ENCODE measurements at places on chromosomes 4 and X.

DNA sequence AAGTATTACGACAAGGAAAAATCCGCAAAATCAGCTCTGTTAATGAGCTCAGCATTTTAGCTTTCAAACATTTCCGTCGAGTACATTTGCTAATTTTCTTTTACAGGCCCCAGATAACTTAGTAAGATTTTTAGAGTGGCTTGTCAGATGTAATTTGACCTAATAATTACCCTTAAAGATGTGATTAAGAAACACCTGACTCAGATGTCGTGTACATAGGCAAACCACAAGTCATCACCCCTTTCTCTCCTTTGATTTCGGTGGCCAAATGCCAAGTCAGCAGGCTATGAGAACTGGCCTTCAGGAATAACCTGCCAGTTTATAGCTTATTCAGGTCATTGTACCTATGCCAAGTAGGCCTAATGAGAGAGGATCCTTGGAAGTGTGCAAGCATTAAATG is 369.6 kb downstream of the PCDH7 start:
- DNase-seq = no peak

DNA sequence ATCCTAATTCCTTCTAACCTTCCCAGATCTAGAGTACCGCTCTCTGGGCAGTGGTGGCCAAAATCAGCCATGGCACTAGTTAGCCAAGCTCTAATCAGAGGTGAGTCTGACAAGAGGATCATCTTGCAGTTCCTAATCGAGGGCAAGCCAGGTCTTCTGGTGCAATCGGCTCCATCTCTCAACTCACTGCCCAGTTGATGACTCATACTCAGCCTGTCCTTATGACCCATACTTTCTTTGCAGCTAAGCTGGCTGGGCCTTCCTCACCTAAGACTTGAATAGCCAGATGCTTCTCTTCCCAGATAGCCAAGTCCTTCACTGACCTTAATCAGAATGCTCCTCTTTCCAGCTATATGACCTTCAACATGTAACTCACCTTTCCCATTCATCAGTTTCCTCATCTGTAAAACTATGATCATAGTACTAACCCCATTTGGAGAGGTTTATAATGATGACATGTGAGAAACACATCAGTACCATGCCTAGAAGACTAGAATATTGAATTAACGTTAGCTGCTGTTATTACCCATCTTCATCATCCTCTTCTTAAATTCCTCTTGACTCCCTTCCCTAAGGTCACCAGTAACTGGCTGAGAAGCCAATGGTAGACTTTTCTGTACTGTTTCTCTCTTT is 57.1 kb downstream of the RELL1 start:
- no peak for DNase-seq

DNA sequence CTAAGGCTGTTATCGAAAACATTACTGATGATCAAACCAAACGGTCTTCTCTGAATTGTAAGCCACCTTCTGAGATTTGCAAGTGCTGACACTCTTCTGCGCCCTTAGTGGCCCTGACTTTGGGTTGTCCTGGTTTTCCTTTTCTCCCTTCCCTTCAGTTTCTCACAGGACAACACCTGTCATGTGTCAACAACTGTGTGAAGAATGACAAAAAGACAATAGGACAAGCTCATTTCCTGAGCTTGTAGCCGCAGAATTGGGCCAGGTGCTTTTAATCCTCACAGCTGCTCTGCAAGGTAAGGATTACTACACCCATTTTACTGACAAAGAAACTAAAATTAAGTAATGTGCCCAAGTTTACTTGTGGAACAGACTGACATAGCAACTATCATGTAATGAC is 44.9 kb upstream of the TXK start:
- DNase-seq = no peak

DNA sequence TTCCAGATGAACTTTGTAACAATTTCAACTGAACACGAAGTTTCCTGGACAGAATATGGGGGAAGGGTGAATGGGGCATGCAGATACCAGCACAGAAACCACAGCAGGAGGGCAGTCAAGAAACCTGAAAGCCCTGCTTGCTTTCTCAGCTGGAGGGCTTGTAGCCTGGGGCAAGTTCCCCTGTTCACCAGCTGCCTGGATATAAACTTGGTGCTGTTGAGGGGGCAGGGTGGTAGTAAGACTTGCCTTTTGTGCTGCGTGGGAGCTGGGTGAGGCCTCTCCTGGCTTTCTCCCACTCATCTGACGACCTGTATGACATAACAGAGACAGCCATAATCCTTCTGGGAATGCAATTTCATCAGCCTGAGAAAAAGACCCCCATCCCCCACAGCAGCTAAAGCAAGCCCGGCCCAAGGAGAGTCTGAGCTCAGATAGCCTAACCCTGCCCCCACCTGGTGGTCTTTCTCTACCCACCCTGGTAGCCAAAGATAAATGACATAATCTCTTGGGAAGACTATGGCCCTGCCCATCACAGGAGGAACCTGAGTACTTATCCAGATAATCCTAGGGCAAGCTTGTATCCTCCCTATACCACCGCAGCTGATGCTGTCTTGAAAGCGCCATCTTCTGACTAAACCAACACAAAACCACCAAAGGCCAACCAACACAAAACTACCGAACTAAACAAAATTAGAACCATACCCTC is 234.3 kb downstream of the LAS1L start:
- no peak for DNase-seq

GRCh38 chr4:161260819-161261218 is 903.0 kb downstream of the FSTL5 start:
- DNase-seq = no peak

GRCh38 chrX:136157187-136157586 is 9.9 kb downstream of the FHL1 start:
- no peak for DNase-seq

GRCh38 chrX:127389900-127390299 is 570.4 kb downstream of the PRR32 start:
- DNase-seq = no peak

DNA sequence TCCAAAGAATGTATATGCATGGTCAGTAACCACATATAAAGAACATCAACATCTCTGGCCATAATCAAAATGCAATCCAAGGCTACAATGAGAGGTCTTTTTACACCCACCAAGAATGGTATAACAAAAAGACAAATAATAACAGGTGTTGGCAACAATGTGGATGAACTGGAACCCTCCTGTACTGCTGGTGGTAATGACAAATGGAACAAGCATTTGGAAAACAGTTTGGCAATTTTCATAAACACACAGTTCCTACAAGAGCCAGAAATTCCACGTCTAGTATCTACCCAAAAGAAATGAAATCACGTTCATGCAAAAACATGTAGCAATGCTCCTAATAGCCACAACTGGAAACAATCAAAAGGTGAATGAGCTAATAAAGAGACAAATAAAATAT is 11.7 kb downstream of the UGT2B4 start:
- no peak for DNase-seq

DNA sequence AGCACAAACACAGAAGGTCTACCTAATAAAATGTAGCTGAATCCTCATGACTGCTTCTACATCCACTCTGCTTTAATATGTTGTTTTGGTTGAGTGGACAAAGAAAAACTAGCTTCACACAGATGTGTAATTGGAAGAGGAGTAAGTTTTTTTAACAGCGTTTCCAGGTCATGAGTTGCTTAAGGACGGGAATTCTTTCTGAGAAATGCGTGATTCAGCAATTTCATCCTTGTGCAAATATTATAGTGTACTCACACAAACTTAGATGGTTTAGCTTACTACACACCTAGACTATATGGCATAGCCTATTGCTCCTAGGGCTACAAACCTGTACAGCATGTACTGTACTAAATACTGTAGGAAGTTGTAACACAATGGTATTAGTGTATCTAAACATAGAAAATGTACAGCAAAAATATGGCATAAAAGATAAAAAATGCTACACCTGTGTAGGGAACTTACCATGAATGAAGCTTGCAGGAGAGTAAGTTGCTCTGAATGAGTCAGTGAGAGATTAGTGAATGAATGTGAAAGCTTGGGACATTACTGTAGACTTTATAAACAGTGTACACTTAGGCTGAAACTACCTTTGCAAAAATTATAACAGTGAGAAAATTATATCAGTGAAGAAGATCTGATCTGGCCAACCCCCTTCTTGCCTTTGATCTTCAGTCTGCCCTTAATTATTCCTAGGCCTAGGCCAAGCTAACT is 70.8 kb upstream of the IL15 start:
- DNase-seq = no peak

- DNase-seq = no peak
Measured at GRCh38 chrX:24760363-24761000, 66.8 kb downstream of the POLA1 start.

- DNase-seq = no peak
Measured at GRCh38 chrX:53481816-53482465, 47.8 kb upstream of the HSD17B10 start.

DNA sequence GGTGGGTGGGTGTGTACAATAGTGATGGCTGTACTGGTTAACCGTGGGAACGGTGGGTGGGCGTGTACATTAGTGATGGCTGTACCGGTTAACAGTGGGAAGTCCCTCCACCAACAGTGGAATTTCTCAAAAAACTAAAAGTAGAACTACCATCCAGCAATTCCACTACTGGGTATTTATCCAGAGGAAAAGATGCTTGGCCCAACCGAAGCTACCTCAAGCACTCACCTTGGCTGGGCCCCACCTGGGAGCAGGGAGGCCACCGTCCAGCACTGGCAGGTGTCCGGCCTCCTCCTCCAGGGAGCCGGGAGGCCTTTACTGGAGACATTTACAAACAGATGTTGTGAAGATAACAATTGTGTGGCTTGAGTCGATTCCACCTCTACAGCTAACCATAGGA is 6.0 kb upstream of the MAEA start:
- no peak for DNase-seq

DNA sequence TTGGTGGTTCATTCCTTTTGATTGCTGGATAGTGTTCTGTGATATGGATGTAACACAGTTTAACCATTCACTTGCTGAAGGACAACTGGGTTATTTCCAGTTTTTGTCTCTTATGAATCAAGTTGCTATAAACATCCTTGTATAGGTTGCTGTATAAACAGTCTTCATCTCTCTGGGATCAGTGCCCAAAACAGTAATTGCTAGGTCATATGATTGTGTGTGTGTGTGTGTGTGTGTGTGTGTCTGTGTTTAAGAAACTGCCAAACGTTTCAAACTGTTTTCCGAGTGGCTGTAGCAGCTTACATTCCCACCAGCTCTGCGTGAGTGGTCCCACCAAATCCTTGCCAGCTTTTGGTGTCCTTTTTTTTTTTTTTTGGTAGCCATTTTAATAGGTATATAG is 60.4 kb downstream of the F11 start:
- no peak for DNase-seq

DNA sequence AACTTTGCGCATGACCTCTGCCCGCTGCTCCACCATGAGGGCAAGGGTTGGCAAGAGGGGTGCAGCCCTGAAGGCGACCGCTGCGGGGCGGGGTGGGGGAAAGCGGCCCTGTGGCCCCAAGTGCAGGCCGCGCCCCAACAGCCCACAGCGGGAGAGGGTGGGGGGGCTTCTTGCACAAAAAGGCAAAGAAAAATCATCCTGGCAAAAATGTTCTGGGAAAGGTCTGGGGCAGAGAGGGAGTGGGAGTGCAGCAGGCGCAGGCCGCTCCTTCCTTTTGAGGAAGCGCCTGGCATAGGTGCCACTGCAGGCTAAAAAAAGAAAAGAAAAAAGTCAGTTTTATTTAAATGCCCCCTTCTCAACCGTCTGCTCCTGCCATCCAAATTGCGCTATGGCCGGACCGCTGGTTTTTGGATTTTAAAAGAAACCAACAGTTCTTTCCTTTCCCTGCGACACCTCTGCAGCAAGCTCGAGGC is 1.4 kb downstream of the ARX start:
- no peak for DNase-seq

DNA sequence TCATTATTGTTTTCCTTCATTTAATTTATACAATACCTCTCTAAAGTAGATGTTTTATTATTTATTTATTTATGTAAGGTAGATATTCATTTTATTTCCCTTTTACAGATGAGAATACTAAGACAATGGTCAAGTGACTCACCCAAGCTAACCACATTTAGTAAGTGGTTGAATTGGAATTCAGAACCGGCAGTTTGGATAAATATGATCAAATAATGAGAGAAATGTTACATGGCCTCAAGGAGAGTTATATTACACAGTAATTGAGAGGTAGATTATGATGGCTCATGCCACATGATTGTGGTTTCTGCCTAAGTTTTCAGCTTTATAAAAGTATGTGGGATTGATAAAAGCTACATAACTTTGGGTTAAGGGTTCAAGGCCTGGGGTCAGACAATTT is 239.4 kb upstream of the BOD1L1 start:
- DNase-seq = no peak

DNA sequence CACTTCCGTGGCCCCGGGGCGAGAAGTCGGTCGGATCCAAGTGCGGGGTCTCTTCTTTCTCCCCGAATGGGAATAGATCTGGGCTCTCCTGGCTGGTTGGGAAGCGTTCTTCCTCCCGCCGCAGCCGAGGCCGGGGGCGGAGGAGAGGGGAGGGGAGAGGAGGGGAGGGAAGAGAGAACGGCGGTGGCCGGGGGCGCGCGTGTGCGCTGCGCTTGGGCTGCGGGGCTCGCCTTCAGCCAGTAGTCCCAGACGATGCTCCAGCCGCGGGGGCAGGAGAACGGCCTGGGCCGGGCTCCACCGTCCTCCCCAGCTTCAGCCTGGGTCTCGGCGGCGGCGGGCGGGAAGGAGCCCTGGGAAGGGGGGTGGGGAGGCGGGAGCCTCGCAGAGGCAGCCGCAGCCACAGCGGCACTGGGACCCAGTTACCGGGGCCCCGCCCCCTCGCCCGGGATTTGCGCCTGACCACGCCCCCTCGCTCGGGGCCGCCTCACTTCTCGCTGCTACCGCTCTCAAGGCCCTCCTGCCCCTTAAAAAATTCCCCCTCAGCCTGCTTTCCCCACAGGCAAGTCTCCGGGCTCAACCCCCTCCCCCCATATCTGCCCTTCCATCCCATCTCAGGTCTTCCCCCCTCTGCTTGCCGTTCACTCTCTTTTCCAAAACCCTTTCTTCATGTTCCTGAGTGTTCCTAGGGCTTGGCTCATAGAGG is at the start of gene FGD1:
TSS of gene FGD1 (minus strand) at position 421 of the 703 bp plus-strand sequence. CDS start 802 bp downstream, outside the sequence.
- no peak for DNase-seq

- DNase-seq = no peak
Measured at GRCh38 chrX:34377645-34378044, 245.5 kb upstream of the FAM47A start.

GRCh38 chrX:123740006-123740405 is 7.2 kb upstream of the THOC2 start:
- DNase-seq = no peak

- DNase-seq = no peak
Measured at GRCh38 chr4:75037252-75037651, 104.3 kb downstream of the PARM1 start.

DNA sequence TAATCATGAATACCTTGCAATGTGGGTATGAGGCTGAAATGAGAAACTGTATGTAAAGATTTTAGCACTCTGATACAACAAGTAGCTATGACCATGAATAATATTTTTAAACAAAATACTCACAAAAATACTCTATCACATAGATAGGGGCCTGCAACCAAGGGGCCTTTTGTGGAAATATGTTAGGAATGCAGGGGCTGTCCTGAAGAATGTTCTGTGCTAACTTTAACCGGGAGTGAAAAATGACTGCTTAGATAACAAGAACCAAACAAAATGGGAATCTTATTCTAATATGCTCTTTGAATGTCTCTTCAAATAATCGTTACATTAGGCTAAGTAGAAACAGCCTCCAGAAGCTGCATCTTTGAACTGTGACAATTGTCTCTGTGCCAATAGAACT is 37.9 kb upstream of the GYPA start:
- DNase-seq = no peak

- DNase-seq = no peak
Measured at GRCh38 chrX:154516656-154517100, 646 bp upstream of the FAM3A start.
